ENCODE measurements at places on chromosomes 5 and 9.

- DNase-seq: no peak
Measured at GRCh38 chr9:133910855-133911514, 81.1 kb downstream of the VAV2 start.

- no peak for DNase-seq
Measured at GRCh38 chr5:177479774-177480173, 6.3 kb upstream of the DBN1 start.

DNA sequence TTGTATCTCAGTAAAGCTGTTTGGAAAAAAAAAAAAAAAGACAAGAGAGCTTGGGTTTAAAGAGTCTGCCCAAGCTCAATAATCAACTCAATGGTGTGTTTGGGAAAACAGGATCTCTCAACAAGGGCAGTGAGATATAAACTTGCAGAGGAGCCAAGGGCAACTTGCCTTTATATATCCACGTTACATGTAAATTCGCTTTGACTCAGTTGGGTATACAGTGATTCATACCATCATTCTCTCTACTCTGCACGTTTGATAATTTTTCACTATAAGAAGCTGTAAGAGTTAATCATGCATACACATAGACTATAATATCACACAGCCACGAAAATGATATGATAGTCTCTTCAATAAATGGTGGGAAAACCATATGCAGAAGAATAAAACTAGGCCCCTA, 24.9 kb downstream of the ADAM19 start:
- no peak for DNase-seq

GRCh38 chr5:58458743-58459145, 1.1 kb downstream of the PLK2 start:
- DNase-seq: no peak

GRCh38 chr9:120741701-120742100, 27.4 kb upstream of the MEGF9 start:
- DNase-seq: no peak

DNA sequence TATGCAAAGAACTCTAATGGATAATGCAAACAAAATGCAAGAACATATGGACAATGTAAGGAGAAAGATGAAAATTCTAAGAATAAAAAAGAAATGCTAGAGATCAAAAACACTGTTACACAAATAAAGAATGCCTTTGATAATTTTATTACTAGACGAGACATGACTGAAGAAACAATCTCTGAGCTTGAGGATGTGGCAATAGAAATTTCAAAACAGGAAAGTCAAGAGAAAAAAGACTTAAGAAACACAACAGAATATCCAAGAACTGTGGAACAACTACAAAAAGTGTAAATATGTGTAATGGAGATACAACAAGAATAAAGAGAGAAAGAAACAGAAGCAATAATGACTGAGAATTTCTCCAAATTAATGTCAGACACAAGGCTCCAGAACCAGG, 140.5 kb upstream of the ACOT12 start:
- DNase-seq: no peak

DNA sequence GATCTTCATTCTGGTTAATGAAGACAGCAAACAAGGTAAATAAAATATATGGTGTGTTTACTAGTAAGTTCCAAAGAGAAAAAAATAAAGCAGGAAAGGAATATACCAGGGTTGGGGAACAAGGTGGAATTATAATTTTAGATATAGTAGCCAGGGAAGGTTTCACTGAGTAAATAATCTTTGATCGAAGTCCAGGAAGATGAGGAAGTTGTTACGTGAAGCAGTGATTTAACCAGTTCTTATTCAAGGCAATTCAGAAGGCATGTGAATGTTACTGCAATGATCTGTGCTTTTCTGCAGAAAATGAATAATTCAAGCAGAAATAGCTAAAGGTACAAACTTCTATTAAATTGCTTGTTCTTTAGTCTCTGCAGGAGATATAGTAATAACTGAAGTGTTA, 6.2 kb downstream of the SMIM32 start:
- no peak for DNase-seq

- no peak for DNase-seq
Measured at GRCh38 chr9:115378758-115379157, 260.8 kb upstream of the TNC start.

DNA sequence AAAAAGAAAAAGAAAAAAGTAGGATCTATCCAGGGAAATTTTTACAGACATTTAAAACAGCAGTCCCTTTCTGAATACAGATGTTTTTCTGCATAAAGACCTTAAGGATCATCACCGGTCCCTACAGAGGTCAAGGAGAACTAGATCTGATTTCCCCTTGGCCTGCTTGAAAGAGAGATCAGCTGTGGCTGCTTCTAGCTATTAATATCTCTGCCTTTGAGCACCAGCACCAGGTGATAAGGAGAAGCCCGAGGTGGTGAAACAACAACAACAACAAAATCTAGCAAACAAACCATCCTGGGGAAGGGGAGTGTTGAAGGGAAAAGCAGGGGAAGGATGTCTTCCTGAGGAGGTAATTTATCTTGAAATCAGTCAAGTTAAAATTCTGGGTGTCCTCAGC, 42.1 kb downstream of the ZNF366 start:
- DNase-seq: no peak

DNA sequence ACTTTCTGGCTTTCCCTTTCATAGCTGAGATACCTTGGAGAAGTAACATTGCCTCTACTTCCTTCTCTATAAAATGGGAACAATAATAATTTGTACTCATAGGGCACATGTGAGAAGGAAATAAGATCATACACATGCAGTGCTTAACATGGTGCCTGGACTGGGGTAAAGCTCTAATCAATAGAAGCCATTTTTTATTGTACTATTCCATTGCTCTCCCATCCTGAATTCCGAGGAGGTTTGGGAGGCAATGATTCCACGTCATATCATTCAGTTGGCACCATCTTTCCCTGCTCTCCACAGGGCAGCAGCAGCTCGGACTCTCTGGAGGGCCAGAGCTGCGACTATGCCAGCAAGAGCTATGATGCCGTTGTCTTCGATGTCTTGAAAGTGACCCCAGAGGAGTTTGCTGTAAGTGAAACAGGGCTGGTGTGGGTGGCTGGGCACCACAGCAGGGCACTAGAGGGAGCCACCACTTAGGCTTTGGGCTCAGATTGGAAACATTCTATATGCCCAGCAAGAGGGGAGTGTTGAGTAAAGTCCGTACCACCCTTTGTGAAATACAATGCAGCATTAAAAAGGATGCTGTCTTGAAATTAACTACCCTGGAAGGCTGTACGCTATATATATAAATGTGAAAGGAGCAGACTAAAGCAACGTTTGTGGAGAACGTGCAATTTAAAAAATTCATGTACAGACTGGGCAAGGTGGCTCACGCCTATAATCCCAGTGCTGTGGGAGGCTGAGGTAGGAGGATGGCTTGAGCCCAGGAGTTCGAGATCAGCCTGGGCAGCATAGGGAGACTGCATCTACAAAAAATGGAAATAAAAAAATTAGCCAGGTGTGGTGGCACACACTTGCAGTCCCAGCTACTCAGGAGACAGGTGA, 51.2 kb downstream of the RALGPS1 start:
- peak; percentile 85 for DNase-seq

GRCh38 chr5:37836235-37836591, 3.6 kb downstream of the GDNF start:
- DNase-seq: no peak

GRCh38 chr5:32339198-32339597, 26.5 kb upstream of the MTMR12 start:
- DNase-seq: no peak

- DNase-seq: peak; percentile 42
Measured at GRCh38 chr9:130140706-130141105, 31.5 kb upstream of the NCS1 start.

DNA sequence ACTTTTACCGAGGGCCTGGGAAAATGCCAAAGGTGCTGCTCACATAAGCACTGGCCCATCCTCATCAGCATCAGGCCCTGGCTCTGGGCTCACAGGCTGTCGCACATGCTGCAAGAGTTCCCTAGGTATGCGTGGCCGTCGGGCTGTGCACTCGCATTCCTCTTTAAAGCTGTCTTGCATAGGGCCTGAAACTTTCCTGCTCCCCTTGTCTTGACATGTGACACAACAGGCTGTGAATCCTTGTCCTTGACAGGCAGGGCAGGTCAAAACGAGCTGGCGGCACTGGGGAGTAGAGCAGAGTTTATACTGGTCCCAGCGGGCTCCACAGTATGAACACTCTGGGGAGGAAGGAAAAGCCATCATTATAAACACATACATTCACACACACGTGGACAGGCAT, 30.7 kb downstream of the TSTD2 start:
- no peak for DNase-seq

GRCh38 chr5:179451828-179452196, 98.5 kb upstream of the RUFY1 start:
- DNase-seq: no peak

DNA sequence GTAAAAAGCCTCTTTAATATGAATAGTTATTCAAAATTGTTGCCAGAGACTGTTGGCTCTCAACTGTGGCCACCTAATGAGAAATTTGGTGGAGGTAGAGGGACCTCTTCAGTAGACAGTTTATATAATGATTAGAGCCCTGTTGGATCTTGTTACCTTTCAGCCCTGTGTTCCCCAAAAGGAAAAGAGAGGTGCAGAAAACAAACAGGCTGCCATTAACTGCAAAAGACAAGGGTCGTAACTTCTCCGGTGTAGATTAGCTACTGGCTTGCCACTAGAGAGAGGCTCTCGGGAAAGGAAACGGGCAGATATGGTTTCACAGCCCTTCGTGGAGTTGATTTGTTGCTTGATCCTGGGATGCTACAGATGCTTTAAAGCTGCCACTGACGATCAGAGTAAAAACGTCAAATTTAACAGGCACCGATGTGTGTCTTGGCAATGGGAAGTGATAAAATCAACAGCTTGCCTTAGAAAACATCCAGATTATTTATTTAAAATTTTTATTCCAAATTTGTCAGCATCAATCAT, 7.8 kb downstream of the FST start:
- no peak for DNase-seq

DNA sequence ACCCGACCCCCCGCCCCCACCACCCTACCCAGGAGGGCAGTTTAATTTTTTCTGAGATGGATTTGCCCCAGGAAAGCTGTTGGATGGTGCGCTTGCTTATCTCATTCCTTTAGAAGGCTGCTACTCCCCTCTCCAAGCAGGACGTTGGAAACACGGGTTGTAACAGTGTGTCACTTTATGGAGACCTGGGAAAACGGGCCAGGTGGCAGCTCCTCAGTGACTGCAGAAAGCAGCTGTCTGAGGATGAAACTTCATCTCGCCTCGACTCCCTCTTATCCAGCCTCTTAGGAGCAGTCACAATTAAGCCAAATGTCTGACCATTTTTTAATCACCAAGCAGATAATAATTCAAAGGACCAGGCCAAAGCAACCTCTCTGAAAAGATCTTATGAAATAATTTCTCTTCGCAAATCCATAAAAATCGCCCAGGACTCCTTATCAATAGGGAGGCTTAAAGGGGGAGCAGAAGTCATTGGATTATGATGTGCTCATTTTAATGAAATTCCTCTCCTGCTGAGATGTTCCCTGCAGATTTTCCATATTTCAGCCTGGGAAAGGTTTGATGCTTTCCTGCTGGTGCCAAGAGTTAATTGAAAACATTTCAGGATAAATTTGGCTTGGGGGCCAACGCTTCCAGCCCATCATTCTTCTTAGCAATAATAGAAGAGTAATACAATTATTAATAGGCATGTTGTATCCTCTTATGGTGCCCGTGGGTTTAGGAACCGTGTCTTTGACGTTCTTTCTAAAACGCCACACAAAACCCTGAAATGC, 26.0 kb downstream of the GAS1 start:
- DNase-seq: no peak

DNA sequence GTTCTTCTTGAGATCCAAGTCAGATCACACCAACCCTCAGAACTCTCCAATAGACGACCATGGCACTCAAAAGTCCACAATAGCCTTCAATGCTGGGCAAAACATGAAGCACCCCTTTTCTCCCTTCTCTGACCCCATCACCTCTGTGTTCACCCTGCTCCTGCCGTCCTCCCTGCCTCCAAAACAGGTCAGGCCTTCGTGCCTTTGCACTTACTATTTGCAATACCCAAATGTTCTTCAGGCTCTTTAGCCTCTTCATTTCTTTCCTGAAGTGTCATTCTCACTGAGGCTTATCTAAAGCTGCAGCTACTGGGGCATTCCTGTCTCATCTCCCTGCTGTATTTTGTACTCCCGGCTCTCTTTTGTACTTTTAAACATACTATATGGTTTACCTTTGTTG, 2.0 kb upstream of the ROPN1L start:
- no peak for DNase-seq

GRCh38 chr5:91293131-91293530, 90.0 kb downstream of the ARRDC3 start:
- no peak for DNase-seq

DNA sequence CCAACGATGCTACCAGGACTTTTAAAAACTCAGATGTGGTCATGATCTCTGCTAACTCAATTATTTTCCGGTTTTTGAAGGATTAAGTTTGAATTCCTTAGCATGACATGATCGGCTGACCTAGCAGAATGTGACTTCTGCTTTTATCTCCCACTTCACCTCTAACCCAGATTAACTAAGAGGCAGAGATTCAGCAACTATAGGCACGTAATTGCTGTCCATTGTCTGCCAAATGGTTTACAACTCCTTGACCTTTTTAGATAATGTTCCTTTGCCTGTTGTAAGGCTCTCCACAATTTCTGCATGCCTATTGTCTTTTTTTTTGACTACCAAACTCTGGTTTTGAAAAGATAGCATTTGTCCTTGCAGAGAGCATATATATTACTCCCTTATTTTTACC, 268.2 kb downstream of the BRINP1 start:
- no peak for DNase-seq

GRCh38 chr5:56818450-56819037, 3.2 kb downstream of the MAP3K1 start:
- no peak for DNase-seq

DNA sequence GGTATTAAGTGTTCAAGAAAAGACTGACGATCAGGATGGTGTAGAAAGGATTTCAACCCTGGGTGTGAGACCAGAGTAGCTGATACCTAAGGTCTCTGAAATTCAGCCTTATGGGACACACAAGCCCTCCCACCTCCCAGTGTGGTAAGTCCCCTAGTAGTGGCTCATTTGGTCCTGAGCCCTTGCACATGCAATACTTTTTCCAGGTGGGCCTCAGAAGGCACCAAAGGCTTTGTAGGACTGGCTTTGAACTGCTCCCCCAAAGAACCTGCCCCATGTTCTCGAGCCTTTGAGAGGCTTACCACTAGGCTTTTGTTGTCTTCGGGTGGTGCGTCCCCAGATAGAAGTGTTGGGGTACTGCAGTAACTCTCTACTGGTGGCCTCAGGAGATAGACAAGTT, 803 bp downstream of the GARIN3 start:
- no peak for DNase-seq

DNA sequence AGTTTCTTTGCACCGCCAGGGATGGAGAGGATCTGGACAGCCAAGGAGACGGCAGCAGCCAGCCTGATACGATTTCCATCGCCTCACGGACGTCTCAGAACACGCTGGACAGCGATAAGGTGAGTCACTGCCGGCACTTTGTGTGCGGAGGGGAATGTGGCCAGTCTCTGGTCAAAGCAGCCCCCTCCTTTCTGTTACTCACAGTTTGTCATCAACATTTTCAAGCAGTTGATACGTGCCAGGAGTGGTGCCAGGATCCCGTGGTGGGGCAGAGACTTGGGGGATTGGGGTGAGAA, 175.1 kb upstream of the OTULINL start:
- DNase-seq: no peak

GRCh38 chr9:136117916-136118319, 757 bp downstream of the TMEM250 start:
- DNase-seq: no peak

- peak; percentile 93 for DNase-seq
Measured at GRCh38 chr5:116576053-116576713, 1.6 kb upstream of the SEMA6A start.

- DNase-seq: no peak
Measured at GRCh38 chr9:114055061-114055460, 23.0 kb downstream of the AMBP start.
